EH (cell line): ENCODE measurements at places on chromosomes 2 and 18.
A peak's percentile ranks its signal among the peaks of the same experiment; 100 is the strongest.

- no peak for DNase-seq
These were observed 19.8 kb downstream of the DTNA start for GRCh38 chr18:34729740-34730355.

- no peak for DNase-seq
These were observed 29.7 kb downstream of the INPP5D start for GRCh38 chr2:233089851-233090250.

DNA sequence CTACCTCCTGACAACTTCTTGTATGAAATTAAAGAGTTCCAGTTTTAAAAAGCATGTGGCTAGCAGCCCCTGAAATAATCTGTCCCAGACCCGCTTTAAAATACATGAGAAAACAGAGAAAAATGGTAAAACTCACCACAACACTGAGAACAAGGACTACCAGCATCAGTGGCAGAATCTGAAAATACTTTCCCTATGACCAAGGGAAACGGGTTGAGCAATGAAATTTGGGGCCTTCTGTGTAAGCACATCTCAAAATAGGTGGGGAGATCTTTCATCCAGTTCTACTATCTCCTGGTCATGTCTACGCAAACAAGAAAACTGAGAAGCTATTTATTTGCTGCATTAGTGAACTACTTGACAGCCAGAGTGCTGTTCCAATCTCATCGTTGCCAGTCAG, 172.3 kb downstream of the LNPK start:
- no peak for DNase-seq

DNA sequence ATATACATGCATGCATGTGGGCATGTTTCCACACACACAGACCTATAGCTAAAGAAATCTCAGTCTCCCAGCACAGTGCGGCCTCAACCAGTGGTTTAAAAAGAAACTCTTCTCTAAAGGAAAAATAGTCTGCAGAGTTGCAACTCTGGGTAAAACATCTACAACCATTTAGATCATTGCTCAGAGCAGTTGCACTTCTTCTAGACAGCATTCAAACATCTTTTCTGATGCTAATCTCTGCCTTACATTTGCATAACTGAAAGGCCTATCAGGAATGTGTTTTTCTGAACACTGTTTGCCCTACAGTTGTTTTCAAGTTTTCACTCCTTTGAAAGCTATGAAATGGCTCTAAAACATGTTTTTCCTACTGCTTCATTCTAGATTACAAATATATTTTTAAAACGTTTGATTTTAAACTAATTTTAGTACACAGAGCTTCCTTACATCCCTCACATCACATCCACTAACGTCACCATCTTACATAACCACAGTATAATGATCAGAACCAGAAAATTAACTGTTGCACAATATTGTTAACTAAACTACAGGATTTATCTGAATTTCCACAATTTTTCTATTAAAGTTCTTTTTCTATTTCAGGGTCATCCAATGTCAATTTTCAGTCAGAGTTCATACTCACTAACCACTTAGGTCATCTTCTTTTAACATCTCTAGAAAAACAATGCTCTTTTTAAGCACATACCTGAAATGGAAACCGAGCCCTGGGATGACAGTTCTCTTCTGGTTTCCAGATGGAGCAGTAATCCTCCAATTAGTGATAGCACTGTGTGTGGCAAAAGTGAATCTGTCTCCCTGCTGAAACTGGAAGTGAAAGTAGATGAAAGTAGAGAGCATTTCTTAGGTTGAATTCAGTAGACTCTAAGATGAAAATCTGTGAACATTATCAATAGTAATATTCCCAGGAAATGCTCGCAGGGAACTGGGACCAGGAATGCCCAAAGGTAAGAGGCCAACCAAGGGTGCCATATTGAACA, 501.6 kb upstream of the GCFC2 start:
- no peak for DNase-seq

GRCh38 chr2:26720322-26721114, 28.0 kb downstream of the KCNK3 start:
- DNase-seq: peak; percentile 93

GRCh38 chr2:96315400-96316071, 9.6 kb upstream of the ITPRIPL1 start:
- peak; percentile 94 for DNase-seq

GRCh38 chr2:39234754-39235153, 9.0 kb downstream of the CDKL4 start:
- DNase-seq: no peak

DNA sequence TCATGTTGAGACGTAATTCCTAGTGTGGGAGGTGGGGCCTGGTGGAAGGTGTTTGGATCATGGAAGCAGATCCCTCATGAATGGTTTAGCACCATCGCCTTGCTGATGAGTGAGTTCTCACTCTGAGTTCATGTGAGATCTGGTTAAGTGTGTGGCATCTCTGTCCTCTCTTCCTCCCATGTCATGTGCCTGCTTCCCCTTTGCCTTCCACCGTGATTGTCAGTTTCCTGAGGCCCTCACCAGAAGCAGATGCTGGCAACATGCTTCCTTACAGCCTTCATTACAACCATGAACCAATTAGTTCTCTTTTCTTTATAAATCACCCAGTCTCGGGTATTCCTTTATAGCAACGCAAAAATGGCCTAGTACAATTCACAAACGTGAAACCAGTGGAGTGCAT, 14.6 kb upstream of the MCM6 start:
- no peak for DNase-seq

DNA sequence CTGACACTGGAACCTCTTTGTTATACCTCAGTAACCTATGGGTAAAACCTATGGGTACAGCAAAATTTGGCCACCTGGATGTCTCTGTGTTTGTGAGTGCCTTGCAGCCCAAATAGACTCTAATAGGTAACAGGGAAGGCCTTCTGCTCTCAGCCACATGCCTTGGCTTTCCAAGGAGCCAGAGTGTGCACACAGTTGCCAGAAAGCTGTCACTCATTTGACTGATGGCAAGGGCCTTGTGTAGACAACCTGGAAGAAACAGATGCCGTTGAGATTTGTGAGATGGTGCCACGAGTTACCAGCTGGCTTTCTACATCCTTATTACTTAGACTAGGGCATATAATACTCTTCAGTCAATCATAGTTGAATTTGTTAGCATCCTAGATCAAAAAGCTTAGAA, 90.1 kb upstream of the RAB12 start:
- no peak for DNase-seq

DNA sequence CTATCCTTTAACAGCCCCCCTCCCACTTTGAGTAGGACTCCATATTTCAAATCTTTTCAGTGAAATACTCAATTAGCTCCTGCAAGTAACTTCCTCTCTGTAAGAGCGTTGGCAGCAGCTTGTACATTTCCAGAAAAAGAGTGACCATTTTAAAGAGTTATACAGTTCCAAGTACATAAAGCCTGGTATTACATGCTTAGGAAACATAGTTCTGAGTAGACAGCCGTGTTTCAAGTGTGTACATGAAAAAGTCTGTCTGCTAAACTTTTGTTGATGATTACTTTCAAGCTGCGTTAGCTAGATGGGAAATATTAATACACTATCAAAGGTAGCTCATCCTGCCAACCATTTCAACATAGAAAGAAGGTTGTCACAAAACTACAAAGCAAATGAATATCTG, 112.8 kb downstream of the ZNF521 start:
- DNase-seq: no peak

DNA sequence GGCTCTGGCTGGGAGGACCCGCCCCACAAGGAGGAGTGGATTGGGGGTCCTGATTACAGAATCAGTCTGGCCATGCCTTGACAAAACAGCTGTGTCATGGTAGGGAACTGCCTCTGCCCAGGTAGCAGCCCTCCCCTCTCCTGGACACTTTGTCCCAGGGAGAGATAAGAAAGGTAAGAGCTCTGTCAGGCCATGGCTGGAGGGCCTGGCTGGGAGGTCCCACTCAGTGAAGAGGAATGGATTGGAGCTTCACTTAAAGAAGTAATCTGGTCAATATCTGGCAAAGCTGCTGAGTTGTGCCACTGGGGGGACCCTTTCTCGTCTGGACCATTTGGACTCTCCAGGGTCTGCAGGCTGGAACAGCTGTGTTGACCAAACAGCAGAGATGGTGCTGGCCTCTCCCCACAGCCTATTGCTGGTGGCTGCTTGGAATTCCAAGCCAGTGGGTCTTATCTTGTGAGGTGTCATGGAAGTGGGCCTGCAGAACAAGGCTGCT, 75.4 kb downstream of the EPC2 start:
- no peak for DNase-seq

DNA sequence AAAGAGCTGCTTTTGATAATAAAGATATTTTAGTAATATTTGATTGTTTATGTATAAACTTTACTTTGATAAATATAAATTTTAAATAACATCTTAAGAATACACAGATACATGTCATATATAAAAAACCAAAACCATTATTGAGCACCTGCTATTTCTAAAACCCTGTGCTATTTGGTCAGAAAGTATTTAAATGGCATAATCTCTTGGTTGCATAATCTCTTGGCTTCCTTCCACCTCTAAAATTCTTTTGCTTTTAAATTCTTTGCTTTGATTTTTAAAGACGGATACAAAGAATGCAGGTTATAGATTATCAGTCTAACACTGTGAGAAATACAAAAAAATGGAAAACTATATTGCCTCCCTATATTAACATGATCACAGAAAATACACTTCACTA, 36.9 kb downstream of the ACMSD start:
- DNase-seq: no peak

- DNase-seq: no peak
These were observed 452.4 kb upstream of the RGPD4 start for GRCh38 chr2:107374249-107374648.

GRCh38 chr2:9398881-9399780, 24.2 kb downstream of the ITGB1BP1 start:
- no peak for DNase-seq

DNA sequence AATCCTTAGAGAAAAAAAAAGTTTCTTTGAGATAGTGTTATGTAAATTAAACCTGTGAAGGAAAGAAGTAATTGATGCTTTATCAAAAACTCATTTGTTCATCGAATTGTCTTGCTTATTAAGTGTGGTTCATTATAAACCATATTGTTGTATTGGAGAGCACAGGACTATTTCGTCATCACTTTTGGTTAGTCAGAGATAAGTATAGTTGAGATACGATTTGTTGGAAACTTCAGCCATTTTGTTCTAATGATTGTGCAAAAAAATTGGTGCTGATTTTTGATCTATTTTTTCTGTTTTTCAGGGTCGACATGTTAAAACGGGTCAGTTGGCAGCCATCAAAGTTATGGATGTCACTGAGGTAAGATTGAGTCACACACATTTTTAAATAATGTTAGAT, 92.9 kb downstream of the MAP4K4 start:
- DNase-seq: peak; percentile 23

DNA sequence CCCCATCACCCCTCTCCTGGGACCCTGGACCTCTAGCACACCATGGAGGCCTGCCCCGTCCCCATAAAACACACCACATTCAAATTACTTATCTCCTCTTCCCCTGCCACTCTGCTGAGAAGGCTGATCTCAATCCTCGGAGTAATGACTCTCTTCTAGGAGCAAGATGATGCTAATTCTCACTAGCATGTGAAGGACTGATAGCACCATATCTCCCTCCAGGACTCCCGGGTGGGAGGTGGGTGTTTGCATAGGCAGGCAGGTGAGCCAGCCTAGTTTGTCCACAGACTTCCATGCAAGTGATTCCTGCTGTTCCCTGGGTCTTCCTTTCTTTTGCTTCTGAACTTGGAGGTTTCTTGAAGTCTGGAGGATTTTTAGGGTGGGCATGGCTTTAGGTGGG, 40.5 kb downstream of the HPCAL1 start:
- no peak for DNase-seq

DNA sequence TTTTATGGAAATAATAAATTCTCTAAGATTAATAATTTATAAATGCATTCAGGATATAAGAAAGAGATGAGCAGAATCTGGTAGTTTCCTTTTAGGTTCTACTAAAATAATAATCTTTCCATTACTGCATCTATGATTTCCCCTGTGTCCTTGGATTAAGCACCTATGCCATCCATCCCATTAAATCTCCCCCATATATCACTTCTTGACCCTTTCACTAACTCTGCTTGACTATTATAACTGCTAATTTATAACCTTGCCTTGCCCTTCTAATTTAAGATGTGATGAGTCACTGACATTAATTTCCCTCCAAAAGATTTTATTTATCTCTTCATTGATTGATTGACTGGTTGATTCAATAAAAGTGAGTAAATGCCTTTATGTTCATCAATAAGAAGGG, 348.3 kb upstream of the LRATD1 start:
- no peak for DNase-seq

GRCh38 chr2:106642679-106643078, 155.5 kb downstream of the CD8B2 start:
- DNase-seq: no peak

- DNase-seq: no peak
These were observed 565.1 kb downstream of the PIK3C3 start for GRCh38 chr18:42520138-42520537.

DNA sequence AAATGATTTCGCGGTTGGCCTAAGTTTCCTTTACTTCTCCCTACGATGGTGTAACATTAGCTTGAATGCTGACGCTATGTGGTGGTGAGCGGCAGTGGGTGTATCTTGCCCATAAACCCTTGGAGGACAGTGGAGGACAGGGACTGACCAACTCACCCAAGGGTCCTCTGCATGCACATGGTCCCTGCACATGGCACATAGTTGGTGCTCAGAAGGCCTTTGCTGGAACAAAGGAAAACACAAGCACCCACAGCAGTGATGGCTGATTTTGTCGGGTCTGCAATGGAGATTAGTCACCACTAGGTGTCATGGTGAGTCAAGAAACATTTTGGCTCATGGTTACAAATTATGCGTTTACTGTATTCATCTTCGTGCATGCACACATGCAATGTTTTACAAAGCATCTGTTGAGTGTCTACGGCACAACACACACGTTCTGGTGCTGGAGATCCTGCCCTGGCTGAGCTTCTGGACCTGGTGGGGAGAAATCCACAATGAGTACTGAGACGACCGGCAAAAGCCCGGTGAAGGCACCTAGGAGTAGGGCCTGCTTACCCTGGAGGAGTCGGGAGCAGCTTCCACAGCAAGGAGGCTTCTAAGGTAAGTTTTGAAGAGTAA, 44.0 kb downstream of the PDCL3 start:
- DNase-seq: peak; percentile 43

GRCh38 chr18:37396971-37397720, 168.5 kb downstream of the CELF4 start:
- no peak for DNase-seq

- DNase-seq: no peak
These were observed 6.5 kb downstream of the IGFBP5 start for GRCh38 chr2:216688731-216689340.

- DNase-seq: peak; percentile 95
These were observed 24.9 kb upstream of the YWHAQ start for GRCh38 chr2:9655441-9656269.

GRCh38 chr2:37683921-37684780, 12.7 kb upstream of the CDC42EP3 start:
- no peak for DNase-seq

- no peak for DNase-seq
These were observed 40.4 kb downstream of the TFCP2L1 start for GRCh38 chr2:121244616-121245015.

DNA sequence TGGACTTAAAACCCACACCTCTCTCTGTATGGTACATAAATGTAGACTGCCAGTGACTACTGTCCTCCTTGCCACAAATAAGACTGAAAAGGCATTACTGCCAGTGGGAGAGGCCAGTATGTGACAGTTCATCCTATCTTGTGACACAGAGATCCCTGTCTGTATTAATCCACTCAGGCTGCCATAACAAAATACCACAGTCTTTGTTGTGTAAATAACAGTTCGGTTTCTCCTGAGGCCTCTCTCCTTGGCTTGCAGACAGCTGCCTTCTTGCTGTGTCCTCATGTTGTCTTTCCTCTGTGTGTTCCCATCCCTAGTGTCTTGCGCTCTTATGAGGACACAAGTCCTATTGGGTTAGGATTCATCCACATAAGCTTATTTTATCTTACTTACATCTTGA, 46.4 kb upstream of the IL1RL1 start:
- no peak for DNase-seq

GRCh38 chr2:131058920-131059319, 34.3 kb downstream of the FAM168B start:
- no peak for DNase-seq
